ENCODE measurements at places on chromosomes 16 and 17.

DNA sequence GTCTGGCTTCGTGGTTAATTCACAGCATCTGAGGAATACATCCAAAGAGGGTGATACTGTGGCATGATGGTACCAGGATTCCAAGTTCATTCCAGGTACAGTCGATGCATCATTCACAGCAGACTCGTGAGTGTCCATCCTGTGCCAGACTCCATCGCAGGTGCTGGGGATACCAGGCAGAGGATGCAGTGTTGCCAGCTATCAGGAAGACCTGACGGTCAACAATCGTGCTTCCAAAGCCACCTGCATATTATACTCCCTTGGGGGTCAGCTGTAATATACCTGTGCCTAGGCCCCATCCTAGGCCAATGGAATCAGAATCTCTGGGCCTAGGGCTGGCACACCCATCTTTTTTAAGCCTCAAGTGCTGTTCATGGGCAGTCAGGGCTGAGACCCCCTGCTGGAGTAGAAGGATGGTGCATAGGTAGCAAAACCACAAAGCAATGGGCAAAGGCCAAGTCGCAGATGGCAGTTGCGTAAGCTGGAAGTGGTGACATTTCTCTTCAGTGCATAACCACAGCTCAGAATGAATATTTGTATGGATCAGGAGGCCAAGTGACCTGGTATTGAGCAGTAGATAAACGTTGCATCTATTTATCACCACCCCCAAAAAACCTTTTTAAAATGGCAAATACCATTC lies 42.9 kb upstream of the C16orf78 start:
- no peak for DNase-seq

DNA sequence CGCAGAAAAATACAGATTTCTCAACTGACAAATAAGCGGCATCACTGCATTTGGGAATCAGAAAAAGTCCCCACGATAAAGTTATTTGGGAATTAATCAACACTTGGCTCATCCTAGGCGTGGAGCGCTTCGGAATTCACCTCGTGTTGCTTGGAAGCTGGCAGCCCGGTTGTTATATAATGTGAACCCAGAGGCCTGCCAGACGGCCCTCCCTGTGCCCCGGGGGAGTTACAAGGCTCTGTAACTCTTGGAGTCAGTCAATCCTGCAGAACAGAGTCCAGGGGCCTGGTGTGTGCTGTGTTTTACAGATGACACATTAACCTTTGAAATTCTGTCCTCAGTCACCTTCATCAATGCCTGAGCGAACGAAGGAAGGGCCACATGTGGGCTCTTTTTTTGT lies 111.1 kb downstream of the PITPNC1 start:
- peak; percentile 68 for DNase-seq

GRCh38 chr17:38568845-38569510 lies 36.8 kb downstream of the SRCIN1 start:
- no peak for DNase-seq

GRCh38 chr16:16988963-16989362 lies 481.8 kb downstream of the XYLT1 start:
- no peak for DNase-seq

GRCh38 chr16:19105891-19106624 lies 7.7 kb upstream of the ITPRIPL2 start:
- DNase-seq = no peak

GRCh38 chr17:69213059-69213813 lies 15.4 kb downstream of the ABCA10 start:
- no peak for DNase-seq

DNA sequence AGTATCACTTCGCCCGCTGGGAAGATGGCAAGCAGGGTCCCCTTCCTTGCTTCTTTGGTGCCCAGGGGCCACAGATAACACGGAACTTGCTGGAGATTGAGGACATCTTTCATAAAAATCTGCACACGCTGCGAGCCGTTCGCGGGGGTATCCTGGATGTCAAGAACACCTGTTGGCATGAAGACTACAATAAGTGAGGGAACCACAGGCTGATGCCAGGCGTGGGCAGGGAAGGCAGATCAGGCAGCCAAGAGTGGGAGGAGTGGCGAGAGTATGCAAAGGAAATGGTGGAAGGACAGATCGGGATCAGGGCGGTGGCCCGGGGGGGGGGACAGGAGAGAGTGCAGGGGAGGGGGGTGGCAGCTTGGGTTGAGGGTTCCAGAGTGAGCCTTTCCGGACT lies 22.2 kb downstream of the DNAH2 start:
- DNase-seq = no peak

GRCh38 chr16:9766891-9767290 lies 415.3 kb downstream of the GRIN2A start:
- DNase-seq = no peak

GRCh38 chr16:49598383-49599170 lies 225.0 kb downstream of the C16orf78 start:
- DNase-seq = peak; percentile 28

DNA sequence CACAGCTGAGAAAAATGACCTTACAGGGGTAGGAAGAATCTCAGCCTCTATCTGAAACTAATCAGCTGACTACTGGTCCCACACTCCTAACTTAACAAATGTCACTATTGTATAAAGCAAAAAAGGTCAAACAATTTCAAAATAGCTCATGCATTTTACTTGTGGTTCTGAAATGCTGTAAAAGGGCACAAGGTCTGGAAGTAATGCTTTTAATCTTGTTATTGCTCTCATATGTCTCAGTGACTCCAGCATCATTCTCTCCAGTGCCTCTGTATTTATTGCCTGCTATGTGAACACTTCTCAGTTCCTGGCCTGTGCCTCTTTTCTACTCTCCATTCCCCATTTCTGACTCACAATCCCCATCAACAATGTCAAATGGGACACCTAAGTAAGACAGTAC lies 937.7 kb downstream of the CDH11 start:
- no peak for DNase-seq

DNA sequence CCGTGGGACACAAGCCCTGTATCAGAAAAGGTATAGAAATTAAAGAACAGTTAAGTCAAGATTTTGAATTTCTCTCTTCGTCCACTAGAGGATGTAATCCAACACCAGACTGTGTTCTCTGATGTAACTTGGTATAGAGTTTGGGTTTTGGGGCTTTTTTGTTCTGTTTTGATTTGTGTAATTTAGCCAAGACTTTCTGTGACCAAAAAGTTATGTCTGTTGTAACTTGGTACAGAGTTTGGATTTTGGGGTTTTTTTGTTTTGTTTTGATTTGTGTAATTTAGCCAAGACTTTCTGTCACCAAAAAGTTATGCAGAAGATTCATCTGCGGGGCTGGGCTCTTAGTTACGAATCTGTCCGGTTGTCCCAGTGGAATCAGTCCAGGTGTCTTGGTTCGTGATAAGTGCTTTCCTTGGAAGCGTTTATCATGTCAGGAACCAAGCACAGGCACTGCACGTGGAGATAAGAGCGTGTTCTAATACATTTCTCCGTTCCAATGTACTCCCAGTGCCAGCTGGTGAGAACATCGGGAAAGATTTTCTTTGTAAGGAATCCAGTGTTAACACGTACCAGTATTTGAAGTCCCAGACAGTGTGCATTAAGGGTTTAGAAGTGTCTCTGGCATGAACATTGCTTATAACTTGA lies 44.1 kb upstream of the SEC14L1 start:
- no peak for DNase-seq

GRCh38 chr16:2160915-2161551 lies 5.5 kb downstream of the TRAF7 start:
- DNase-seq = no peak

DNA sequence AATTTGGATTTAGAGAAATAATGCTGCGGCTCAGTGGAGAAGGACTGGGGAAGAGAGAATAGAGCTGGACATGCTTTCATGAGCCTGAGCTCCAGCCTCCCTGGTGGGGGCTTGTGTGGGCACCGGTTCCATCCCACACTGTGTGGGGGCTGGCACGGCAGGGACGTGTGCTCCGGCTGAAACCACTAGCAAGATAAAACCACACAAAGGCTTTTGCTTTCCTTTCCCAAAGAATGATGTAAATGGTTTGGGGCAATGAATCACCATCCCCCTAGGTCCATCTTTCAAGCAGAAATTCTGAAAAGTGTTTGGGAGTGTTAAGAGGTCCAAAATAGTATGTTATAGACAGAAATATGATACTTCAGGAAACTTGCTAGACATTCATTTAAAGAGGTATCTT lies 77.0 kb downstream of the CDH11 start:
- no peak for DNase-seq

DNA sequence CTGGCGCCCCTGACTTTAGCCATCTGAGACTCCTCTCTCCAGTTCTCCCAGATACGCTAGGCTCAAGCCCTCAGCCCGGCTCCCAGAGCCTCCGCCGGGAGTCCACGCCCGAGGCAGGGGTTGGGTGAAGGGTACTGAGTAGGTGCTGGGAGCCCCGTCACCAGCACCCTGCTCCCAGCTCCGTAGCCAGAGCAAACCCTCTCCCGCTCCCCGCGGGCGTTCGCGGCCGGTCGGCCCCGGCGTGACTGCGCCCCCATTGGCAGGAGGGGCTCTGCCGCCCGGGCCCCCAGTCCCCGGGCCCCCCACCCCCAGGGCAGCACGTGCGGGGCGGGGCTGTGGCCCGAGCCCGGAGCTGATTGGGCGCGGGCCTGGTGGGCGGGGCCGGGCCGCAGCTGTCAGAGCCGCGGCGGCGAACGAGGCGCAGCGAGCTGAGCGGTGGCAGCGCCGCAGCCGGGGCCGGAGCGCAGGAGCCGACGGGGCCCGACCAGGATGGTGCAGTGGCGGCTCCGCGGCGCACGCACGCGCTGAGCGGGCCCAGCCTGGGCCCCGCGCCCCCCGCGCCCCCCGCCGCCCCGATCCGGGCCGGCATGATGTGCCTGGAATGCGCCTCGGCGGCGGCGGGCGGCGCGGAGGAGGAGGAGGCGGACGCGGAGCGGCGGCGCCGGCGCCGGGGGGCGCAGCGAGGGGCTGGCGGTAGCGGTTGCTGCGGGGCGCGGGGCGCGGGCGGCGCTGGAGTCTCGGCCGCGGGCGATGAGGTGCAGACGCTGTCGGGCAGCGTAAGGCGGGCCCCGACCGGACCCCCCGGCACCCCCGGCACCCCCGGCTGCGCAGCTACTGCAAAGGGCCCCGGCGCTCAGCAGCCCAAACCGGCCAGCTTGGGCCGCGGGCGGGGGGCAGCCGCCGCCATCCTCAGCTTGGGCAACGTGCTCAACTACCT lies at the start of gene SPNS2:
SPNS2 (plus strand) TSS at position 421 of the 937 bp plus-strand sequence; CDS start at position 588, 167 bp downstream.
- peak; percentile 69 for DNase-seq

GRCh38 chr16:60285794-60286193 lies 1551.7 kb upstream of the GOT2 start:
- DNase-seq = no peak

DNA sequence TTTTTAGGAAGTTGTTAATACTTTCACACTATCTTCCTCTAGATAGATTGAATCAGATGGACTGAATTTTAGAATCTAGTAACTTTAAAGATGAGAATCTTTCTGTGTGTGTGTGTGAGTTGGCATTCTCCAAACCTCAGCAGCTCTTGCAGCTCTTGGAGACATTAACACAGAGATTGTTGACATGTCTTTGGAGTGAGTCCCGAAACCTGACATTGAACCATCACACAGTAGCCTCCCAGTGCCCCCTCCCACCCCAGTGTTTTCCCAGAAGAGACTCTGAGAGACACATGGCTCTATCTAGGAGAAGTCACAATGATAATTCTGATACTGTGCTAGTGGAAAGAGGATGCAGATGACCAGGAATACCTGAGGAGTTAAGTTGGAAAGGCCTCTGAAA lies 103.9 kb downstream of the CNTNAP4 start:
- DNase-seq = no peak

DNA sequence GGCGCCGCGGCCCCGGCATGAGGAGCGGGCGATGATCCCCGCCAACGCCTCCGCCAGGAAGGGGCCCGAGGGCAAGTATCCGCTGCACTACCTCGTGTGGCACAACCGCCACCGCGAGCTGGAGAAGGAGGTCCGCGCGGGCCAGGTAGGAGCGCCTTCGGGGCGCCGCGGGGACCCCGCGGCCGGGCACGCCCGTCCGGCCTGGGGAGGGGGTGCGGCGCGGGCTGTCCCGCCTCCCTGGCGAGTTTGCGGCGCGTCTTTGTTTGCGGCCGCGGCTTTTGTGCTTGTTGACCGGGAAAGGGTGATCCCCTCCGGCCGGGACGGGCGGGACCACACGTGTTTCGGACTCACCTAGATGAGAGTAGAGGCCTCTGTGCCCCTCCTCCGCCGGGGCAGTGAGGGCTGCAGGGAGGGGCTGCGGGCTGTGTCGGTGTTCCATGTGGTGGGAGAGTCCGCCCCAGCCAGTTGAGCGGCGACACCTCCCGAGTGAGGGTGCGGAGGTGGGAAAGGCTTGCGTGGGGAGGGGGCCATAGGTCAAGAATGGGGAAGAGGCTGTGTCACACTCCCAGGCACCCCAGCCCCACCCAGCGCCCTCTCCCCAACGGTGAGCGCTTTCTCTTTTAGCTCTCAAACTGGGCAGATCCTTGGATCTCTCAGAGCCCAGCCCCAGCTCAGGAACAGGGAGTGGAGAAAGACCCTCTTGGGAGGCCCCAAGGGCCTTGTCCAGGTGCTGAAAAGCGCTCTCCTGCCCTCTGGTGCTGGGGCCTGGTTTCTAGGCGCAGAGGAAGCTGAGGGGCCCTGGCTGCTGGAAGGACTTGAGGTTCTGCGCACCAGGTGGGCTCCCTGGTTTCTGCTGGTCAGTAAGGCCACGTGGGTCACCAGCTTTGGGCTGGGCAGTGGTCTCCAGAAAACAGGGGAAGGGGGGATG lies 923 bp downstream of the ANKRD13B start:
- DNase-seq = peak; percentile 65

- DNase-seq = no peak
Measured at GRCh38 chr17:35804658-35805192, 4.6 kb upstream of the TAF15 start.

DNA sequence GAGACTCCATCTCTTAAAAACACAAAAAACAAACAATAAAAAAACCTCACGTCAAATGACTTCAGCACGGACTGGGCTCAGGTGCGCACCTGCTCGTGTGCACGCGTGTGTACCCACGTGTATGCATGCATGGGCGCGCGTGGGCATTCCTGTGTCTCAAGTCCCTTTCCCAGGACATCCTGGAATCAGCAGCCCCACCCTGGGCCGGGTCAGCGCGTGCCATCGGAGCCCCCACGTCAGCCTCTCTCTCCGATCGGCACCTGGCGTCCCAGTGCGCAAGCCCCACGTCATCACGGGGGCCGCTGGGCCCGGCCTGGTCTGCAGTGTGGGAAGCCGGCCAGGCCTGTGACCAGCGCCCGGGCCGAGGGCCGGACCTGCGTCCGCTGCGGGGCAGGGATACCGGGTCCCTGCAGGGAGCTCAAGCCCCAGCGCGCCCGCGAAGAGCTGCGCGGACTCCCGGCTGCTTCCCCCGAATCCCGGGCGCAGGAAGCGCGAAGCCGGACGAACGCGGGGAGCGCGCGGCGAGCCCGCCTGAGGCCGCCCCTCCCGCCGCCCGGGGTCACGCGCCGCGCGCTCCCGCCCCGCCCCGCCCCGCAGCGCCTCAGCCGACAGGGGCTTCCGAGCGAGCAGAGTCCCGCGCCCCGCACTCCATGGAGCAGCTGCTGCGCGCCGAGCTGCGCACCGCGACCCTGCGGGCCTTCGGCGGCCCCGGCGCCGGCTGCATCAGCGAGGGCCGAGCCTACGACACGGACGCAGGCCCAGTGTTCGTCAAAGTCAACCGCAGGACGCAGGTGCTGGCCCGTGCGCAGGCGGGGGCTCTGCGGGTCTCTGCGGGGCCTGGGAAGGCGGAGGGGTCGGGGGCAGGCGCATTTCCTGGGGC lies at the start of gene FN3K:
FN3K (plus strand) TSS at position 629 of the 880 bp plus-strand sequence; CDS start at position 651, 22 bp downstream.
- DNase-seq = peak; percentile 85
